Aortic smooth muscle cell (primary cell): ENCODE measurements at places on chromosomes 6 and 20. TPM values are rescaled to one million over a fixed set of nuclear protein-coding genes. Genes with fewer than 3 reads are reported as not detected.

The NOL4L gene
- total RNA-seq: 1.8 and 2.1 TPM in 2 replicates

The C20orf202 gene
- total RNA-seq: not detected in 2 replicates

The KHDC1L gene
- total RNA-seq: not detected in 2 replicates

The SLC22A2 gene
- 0.13 TPM in 1 of 2 replicates, not detected in the other for total RNA-seq

The KAT14 gene
- total RNA-seq: 13.2 and 18.0 TPM in 2 replicates
